Uterus (tissue), 4 donors: ENCODE measurements at places on chromosomes 2 and 18. TPM values are rescaled to one million over a fixed set of nuclear protein-coding genes. Genes with fewer than 3 reads are reported as not detected.

Gene CRYGD
- not detected for total RNA-seq

Gene TET3
- total RNA-seq, result 10.9 TPM

Gene MAP3K19
- 3.8 TPM for total RNA-seq

Gene LINC00305
- 0.97 TPM for total RNA-seq

Gene SYT4
- 1.9 TPM for total RNA-seq

Gene DOK6
- total RNA-seq, result 0.26 TPM

GRCh38 chr2:43084699-43085091 is 141.7 kb downstream of the ZFP36L2 start:
- no peaks in the 10 kb centered on the region for H3K36me3 ChIP-seq
- H3K4me3 ChIP-seq, result no peak overlapping the region
- H3K27ac ChIP-seq, result peak overlapping the region; percentile 93
- H3K27me3 ChIP-seq, result no peaks in the 10 kb centered on the region
- H3K4me1 ChIP-seq, result peaks cover 26% of the 10 kb centered on the region
- peak; percentile 82 for DNase-seq

GRCh38 chr2:65974067-65974723 is 460.7 kb upstream of the MEIS1 start:
- no peaks in the 10 kb centered on the region for H3K36me3 ChIP-seq
- H3K27me3 ChIP-seq, result no peaks in the 10 kb centered on the region
- no peak overlapping the region for H3K27ac ChIP-seq
- no peak overlapping the region for H3K4me3 ChIP-seq

- DNase-seq, result no peak
- H3K27me3 ChIP-seq, result no peaks in the 10 kb centered on the region
- H3K36me3 ChIP-seq, result no peaks in the 10 kb centered on the region
- H3K4me1 ChIP-seq, result no peaks in the 10 kb centered on the region
- H3K4me3 ChIP-seq, result no peak overlapping the region
- H3K27ac ChIP-seq, result no peak overlapping the region
These were observed 22.2 kb upstream of the IL1RN start for GRCh38 chr2:113105047-113105785.

DNA sequence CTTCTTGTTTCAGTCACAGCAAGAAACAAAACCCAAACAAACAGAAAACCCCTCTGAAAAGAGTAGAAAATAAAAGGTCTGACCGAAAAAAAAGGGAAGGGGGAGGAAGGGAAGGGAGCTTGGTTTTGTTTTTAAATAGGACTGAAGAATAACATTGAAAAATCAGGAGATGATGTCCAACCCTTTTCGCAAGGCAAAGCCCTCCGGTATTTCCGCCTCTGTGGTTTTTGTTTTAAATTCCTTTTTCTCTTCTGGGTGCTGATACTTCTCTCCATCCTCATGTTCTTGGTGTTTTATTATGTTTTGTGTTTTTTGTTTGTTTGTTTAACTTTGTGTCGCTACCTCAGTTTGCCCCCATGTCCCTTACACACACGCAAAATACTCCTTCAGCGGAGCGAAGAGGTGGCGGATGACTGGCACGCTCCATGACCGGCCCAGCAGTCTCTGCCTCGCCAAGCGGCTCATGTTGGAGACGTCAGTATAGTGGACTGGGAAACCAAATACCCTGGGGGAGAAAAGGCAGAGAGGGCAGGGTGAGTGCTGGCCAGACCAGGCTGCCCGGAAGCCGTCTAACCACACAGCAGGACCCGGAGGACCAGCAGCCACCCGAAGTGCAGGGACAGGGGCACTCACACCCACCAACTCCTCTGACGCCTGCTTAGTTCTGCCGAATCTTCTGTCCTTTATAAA is 65.7 kb upstream of the POMC start:
- no peak for DNase-seq
- H3K4me1 ChIP-seq, result peaks cover 2% of the 10 kb centered on the region
- H3K27ac ChIP-seq, result no peak overlapping the region

- H3K4me3 ChIP-seq, result no peak overlapping the region
- H3K36me3 ChIP-seq, result no peaks in the 10 kb centered on the region
- peak overlapping the region; percentile 85 for H3K27ac ChIP-seq
- no peak for DNase-seq
- H3K27me3 ChIP-seq, result no peaks in the 10 kb centered on the region
These were observed 27.9 kb upstream of the GREB1 start for GRCh38 chr2:11505652-11506610.

- no peaks in the 10 kb centered on the region for H3K27me3 ChIP-seq
- no peaks in the 10 kb centered on the region for H3K4me1 ChIP-seq
- H3K27ac ChIP-seq, result peak overlapping the region; percentile 17
These were observed 154.6 kb downstream of the WDSUB1 start for GRCh38 chr2:159131914-159132281.

GRCh38 chr18:41899535-41899934 is 55.5 kb upstream of the PIK3C3 start:
- DNase-seq, result no peak
- H3K4me1 ChIP-seq, result no peaks in the 10 kb centered on the region
- no peaks in the 10 kb centered on the region for H3K27me3 ChIP-seq

DNA sequence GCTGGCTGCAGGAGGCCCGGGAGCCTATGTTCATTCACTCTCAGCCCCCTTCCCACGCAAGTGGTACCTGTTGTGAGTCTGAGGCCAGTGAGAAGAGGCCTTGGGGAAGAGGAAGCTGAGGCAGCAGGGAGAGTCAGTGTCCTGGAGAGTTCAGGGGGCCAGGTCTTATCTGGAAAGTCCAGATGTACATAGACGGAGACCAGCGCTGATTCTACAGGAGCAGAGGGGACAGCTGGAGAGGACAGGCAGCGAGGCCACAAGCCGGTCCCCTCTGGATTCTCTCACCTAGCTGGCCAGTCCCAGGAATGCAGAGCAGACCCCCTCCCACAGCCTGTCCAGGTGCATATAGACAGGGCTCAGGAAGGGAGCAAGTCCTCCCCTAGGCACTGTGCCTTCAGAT is 29.1 kb upstream of the SELENOI start:
- no peak for DNase-seq
- no peaks in the 10 kb centered on the region for H3K4me1 ChIP-seq
- H3K36me3 ChIP-seq, result no peaks in the 10 kb centered on the region
- no peaks in the 10 kb centered on the region for H3K27me3 ChIP-seq
- no peak overlapping the region for H3K27ac ChIP-seq

- no peaks in the 10 kb centered on the region for H3K27me3 ChIP-seq
- no peak for DNase-seq
- no peak overlapping the region for H3K4me3 ChIP-seq
- H3K4me1 ChIP-seq, result no peaks in the 10 kb centered on the region
These were observed 197.2 kb upstream of the ID2 start for GRCh38 chr2:8484502-8485283.

DNA sequence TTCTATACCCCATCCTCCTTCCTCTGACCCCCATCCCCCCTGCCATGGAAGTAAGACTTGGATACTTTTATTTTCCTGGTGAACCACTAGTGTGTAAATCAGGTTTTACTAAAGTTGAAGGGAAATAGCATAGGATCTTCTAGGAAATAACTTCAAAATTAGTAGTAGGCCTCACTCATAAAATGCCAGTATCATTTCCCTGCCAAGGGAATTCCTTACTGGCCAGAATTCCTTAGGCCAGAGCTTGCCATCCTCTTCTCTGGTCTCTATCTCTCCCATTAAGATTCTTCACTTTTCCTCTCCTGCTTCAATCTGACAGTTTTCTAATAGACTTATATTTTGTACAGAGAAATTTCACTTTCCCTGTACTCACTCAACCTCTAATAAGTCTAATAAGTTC is 322.8 kb upstream of the TANK start:
- no peak overlapping the region for H3K4me3 ChIP-seq
- H3K27ac ChIP-seq, result peak overlapping the region; percentile 41
- no peaks in the 10 kb centered on the region for H3K36me3 ChIP-seq
- DNase-seq, result no peak

DNA sequence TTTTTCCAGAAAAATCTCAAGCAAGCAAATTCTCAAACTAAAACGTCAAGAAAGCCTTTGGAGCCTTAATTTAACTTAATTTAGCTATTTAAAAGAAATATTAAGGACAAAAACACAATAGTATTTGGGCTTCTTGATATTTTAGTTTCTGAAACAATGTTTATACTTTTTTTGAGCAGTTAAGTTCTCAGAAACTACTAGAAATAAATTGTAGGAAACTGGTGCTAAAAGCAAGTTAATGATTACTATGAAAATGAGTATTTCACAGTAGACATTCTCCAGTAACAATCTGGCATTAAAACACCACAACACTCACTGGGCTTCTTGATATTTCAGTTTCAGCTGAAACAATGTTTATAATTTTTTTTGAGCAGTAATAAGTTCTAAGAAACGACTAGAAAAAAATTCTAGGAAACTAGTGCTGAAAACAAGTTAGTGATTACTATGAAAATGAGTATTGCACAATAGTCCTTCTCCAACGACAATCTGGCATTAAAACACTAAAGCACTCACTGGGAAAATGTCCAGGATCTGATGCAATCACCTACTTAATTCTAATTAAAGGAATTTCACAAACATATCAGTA is 45.1 kb downstream of the TRAK2 start:
- no peaks in the 10 kb centered on the region for H3K27me3 ChIP-seq
- no peaks in the 10 kb centered on the region for H3K4me1 ChIP-seq
- DNase-seq, result peak; percentile 23

DNA sequence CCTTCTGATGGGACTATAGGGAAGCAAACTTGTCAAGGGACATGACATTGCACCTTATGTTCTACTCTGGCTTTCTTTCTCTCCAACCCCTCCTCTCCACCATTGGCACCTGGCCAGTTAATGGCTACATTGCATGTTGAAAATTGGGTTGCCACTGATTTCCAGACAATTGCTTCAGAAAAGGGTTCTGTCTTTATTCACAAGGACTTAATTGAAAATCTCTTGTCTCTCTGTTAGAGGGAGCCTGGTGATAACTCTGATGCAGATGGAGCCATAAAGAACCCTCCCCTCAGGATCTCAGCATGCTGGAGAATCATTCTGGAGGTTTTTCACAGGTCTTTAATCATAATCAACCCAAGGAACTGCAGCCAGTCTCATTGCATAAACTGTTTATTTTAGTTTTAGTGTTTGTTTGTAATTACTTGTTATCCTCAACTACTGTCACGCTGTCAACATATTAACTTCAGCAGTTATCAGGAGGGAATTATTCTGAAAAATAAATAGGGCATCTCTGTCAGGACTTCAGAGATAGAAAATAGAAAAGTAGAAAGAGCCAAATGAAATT is 316.8 kb downstream of the RIT2 start:
- no peaks in the 10 kb centered on the region for H3K36me3 ChIP-seq
- no peak overlapping the region for H3K27ac ChIP-seq
- no peaks in the 10 kb centered on the region for H3K27me3 ChIP-seq
- no peaks in the 10 kb centered on the region for H3K4me1 ChIP-seq
- DNase-seq, result no peak

- DNase-seq, result no peak
- H3K27ac ChIP-seq, result no peak overlapping the region
- no peaks in the 10 kb centered on the region for H3K27me3 ChIP-seq
- H3K36me3 ChIP-seq, result no peaks in the 10 kb centered on the region
- H3K4me1 ChIP-seq, result no peaks in the 10 kb centered on the region
These were observed 41.8 kb downstream of the TMEM163 start for GRCh38 chr2:134676960-134677359.

GRCh38 chr18:61924550-61924949 is 31.7 kb upstream of the RNF152 start:
- H3K4me1 ChIP-seq, result no peaks in the 10 kb centered on the region
- no peaks in the 10 kb centered on the region for H3K36me3 ChIP-seq
- H3K27ac ChIP-seq, result no peak overlapping the region
- H3K4me3 ChIP-seq, result no peak overlapping the region
- H3K27me3 ChIP-seq, result no peaks in the 10 kb centered on the region

DNA sequence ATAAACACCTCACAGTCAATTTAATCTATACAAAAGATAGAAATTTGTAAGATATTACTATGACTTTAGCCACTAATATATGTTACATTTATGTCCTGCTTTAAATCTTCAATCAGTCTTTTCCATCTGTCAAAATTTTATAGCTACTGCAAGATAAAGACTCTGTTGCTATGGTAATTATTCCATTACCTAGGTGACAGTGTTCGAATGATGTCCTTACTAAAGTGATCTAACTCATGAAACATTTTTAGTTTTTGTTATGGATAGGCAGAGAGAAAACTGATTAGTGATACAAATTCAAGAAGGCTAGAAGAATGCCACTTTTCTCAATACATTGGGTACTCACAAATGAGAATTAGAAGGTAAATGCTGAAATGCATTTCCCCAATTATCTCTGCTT is 359.9 kb upstream of the FSHR start:
- H3K4me3 ChIP-seq, result no peak overlapping the region
- H3K36me3 ChIP-seq, result no peaks in the 10 kb centered on the region
- no peaks in the 10 kb centered on the region for H3K27me3 ChIP-seq
- H3K27ac ChIP-seq, result no peak overlapping the region
- H3K4me1 ChIP-seq, result no peaks in the 10 kb centered on the region
- DNase-seq, result no peak

DNA sequence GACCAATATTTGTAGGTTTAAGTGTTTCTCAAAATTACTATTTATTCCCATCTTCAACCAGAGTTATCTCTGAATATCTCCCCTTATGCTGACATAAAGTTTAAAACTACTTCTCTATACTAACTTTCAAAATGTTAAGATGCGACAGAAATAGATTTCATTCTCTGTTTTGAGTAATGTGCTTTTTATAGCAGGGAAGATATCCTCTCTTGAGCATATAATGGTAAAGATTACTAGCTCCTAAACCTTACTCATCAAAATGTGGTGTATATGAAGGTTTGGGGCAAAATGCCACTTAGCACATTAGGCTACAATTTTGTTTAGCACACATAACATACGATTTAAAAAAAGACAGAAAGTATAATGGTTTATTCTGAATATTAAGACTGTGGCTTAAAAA is 54.4 kb downstream of the CWC22 start:
- DNase-seq, result no peak
- H3K36me3 ChIP-seq, result no peaks in the 10 kb centered on the region
- H3K4me1 ChIP-seq, result no peaks in the 10 kb centered on the region
- no peak overlapping the region for H3K4me3 ChIP-seq
- H3K27me3 ChIP-seq, result no peaks in the 10 kb centered on the region
- no peak overlapping the region for H3K27ac ChIP-seq

- no peaks in the 10 kb centered on the region for H3K27me3 ChIP-seq
- H3K4me1 ChIP-seq, result peaks cover 4% of the 10 kb centered on the region
- peak overlapping the region; percentile 10 for H3K27ac ChIP-seq
These were observed 74.5 kb downstream of the SPATS2L start for GRCh38 chr2:200380833-200381542.

- no peak overlapping the region for H3K27ac ChIP-seq
- H3K4me3 ChIP-seq, result no peak overlapping the region
- no peak for DNase-seq
- H3K4me1 ChIP-seq, result no peaks in the 10 kb centered on the region
- no peaks in the 10 kb centered on the region for H3K27me3 ChIP-seq
These were observed 3.4 kb downstream of the FBLN7 start for GRCh38 chr2:112141626-112142007.
